GM23338 (cell line): ENCODE measurements at places on chromosomes 5 and 9.

- DNase-seq, result no peak
These were observed 58.3 kb downstream of the HMGCR start for GRCh38 chr5:75395277-75395676.

- no peak for DNase-seq
These were observed 12.9 kb upstream of the RFESD start for GRCh38 chr5:95633671-95634070.

DNA sequence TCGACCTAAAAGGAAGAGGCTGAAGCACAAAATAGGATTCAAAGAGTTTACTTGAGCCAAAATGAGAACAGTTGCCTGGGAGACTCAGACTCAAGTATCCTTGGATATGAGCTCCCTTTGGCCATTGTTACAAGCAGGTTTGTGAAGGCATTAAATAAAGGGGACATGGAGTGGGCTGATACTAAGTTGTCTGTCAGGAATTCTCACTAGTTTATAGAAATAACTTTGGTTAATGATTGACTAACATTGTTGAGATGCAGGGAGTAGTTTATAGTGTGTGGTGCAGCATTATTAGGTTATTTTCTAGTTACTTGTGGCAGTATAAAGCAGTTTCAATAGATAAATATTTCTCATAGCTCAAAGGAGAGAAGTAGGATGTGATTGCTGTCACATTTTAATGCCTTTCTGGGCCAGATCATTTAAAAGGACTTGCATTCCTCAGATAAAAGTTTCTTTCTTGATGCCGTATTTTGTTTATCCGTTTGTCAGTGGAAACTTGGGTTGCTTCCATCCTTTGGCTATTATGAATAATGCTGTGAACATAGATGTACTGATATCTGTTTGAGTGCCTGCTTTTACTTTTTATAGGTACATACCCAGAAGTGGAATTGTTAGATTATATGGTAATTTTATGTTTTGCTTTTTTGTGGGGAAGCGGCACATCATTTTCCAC lies 9.1 kb downstream of the AP3S1 start:
- DNase-seq, result no peak

GRCh38 chr5:146467760-146468159 lies 20.6 kb downstream of the TCERG1 start:
- DNase-seq, result no peak

DNA sequence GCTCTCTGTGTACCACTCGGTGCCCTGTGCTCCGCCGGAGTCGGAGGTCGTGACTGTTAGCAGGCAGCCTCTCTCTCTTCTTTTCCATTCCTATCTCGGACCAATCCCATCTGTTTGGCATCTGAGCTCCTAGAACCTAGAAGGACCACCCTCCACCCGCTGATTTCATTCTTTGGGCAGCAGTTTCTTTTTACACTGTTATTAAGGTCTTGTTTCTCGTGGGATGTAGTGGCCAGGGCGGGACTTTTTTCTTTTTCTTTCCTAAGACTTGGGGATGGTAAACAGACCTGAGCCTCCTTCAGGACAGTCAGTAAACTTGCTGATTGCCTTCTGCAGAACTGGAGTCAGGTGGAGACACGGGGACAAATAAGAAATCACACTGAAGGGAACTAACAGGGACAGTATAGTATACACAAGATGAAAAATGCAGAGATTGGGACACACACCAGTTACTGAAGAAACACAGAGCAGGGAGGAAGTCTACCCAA lies 500 bp downstream of the URM1 start:
- DNase-seq, result no peak

DNA sequence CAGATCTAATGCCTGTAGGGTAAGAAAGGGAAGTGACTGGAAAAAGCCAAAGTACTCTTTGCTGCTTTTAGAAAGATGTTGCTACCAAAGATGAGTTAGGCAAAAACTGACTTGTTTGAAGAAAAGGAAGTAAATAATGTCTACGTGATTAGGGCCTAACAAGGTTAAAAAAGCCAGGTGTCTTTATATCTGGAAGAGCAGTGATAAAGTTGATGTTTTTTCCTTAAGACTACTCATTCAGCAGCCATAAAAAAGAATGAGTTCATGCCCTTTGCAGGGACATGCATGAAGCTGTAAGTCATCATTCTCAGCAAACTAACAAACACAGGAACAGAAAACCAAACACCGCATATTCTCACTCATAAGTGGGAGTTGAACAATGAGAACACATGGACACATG lies 13.5 kb upstream of the AMACR start:
- DNase-seq, result no peak

- no peak for DNase-seq
These were observed 12.0 kb downstream of the LRRC26 start for GRCh38 chr9:137157618-137158415.

DNA sequence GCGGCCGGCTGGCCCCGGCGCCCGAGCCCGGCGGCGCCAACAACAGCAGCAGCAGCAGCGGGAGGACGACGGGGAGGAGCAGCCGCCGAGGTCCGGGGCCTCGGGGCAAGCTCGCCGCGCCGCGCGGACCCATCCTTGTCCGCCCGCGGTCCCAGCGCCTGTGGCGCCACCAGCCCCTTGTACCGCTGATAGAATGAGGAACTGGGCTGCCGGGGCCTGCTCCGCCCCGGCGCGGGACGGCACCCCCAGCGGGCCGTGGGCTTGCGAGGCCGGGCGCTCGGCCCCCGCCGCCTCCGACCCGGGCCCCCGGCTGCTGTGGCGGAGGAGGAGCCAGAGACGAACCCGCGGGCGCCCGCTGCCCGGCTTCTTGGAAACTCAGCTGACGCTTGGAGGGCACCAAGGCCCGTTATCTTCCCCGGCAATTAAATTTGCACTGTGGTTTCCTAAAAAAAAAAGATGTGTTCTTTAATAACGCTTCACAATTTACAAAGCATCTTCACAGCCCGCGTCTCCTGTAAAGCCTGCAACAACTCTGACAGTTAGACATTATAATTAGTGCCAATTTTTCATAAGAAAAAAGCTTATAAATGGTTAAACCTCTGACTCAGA lies at the start of gene ARSB:
TSS of gene ARSB (minus strand) at position 195 of the 609 bp plus-strand sequence. CDS start at position 133, 62 bp downstream.
- DNase-seq, result peak; percentile 63

GRCh38 chr9:135287627-135288026 lies 192.0 kb upstream of the PPP1R26 start:
- no peak for DNase-seq

- DNase-seq, result no peak
These were observed 84.8 kb downstream of the RAD23B start for GRCh38 chr9:107367727-107368502.

DNA sequence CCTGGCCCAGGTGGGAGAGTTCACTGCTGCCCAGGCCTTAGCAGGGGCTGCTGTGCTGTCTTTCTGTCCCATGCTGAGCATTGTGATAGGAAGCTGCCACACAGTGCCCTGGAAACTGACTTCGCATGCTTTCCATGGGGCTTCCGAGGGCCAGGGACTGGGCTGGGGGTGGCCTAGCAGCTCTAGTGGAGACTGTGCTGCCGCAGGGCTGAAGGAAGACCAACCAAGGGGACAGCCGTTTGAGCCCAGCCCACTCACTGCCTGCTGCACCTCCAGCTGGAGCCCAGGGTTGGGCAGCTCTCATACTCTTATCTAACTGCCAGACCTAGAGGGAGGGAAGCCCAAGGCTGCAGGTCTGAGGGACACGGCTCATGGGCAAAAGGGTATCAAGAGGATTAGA lies 79.2 kb downstream of the RGS3 start:
- DNase-seq, result no peak

DNA sequence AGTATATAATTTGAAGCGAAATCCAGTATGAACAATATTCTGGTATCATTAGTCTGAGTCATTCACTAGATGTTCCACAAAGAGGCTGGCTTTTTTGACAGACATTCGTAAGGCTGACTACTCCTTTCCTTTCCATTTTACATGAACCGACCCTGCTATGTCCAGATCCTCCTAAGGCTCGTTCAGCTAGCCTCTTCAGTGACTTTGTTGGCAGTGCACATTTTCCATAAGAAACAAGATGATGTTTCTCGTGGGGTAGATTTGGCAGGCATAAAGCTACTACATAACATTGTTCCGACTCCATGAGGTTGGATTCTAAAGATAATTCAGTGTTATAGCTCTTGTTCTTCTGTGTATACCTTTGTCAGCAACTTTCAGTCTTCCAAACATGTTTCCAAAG lies 49.0 kb downstream of the ZNF462 start:
- DNase-seq, result no peak

- no peak for DNase-seq
These were observed 148.9 kb downstream of the RXRA start for GRCh38 chr9:134475011-134475790.

- no peak for DNase-seq
These were observed 240.6 kb downstream of the MARCHF11 start for GRCh38 chr5:15938961-15939360.

DNA sequence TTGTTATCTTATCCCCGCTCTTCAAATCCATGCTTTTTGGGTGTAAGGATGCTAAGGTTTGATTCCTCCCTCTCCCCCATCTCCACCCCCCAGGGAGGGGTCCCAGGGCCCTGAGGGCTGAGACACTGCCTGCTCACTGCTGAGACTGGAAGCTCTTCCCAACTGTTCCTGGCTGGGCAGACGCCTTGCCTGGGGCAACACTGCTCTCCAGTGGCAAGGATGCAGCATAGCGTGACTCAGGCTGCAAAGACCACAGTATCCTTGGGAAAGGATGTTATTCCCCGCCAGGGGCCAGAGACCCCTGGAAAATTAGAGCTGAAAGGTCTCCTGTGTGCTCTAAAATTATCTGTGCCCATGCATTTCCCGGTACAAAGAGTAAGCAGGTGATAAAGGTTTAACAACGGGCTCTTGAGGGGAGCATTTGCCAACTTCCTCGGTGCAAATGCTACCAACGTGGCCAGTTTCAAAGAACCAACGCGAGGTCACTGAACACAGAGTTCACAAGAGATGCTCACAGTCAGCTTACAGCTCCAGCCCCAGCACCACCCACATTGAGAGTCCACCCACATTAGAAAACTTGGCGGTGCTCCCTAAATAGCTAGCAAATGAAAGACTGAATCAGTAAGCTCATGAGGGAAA lies 271.9 kb downstream of the NSG2 start:
- peak; percentile 82 for DNase-seq

- DNase-seq, result no peak
These were observed 80.8 kb upstream of the ARAP3 start for GRCh38 chr5:141762790-141763368.

DNA sequence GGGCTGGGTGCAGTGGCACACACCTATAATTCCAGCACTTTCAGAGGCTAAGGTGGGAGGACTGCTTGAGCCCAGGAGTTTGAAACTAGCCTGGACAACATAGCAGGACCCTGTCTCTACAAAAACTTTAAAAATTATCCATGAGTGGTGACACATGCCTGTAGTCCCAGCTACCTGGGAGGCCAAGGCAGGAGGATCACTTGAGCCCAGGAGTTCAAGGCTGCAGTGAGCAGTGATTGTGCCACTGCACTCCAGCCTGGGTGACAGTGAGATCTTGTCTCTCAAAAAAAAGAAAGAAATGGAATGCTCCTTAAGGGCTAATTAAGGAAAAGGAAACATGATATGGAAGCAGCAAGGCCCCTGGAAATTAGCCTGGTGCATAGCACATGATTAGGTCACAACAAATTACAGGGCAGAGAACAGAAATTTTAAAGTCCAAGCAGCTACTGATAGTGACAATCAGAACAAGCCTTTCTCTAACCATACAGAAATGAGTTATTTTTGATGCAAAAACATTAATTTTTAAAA lies 19.5 kb downstream of the ANKH start:
- DNase-seq, result no peak

DNA sequence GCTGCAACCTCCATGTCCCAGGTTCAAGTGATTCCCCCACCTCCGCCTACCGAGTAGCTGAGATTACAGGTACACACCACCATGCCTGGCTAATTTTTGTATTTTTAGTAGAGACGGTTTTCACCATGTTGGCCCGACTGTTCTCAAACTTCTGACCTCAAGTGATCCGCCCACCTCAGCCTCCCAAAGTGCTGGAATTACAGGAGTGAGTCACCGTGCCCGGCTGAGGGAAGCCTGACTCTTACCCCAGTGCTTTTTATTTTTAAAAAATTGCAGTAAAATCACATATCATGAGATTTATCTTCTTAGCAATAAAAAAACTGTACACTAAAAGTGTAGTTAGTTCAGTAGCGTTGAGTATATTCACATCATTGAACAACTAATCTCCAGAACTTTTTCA lies 105.3 kb downstream of the SLIT3 start:
- DNase-seq, result no peak

- DNase-seq, result no peak
These were observed 111.5 kb upstream of the CCNH start for GRCh38 chr5:87524217-87524616.
